Karpas-422 (cell line): ENCODE measurements at places on chromosomes 3 and 15.

GRCh38 chr15:52551762-52552161, 17.1 kb downstream of the ARPP19 start:
- H3K27me3 ChIP-seq = no peaks in the 10 kb centered on the region
- H3K4me1 ChIP-seq = peaks cover 39% of the 10 kb centered on the region
- H3K36me3 ChIP-seq = peaks cover 77% of the 10 kb centered on the region
- no peak overlapping the region for H3K27ac ChIP-seq
- DNase-seq = no peak

- 0 out of 2 replicates have a peak, but pooled peaks cover 7% of the 10 kb centered on the region for H3K36me3 ChIP-seq
- peaks cover 22% of the 10 kb centered on the region for H3K4me1 ChIP-seq
- DNase-seq = no peak
- H3K27me3 ChIP-seq = no peaks in the 10 kb centered on the region
- no peak overlapping the region for H3K4me3 ChIP-seq
These were observed 2.9 kb downstream of the SHOX2 start for GRCh38 chr3:158103081-158103886.

- H3K4me3 ChIP-seq = no peak overlapping the region
- no peaks in the 10 kb centered on the region for H3K36me3 ChIP-seq
- no peak overlapping the region for H3K27ac ChIP-seq
- DNase-seq = no peak
- no peaks in the 10 kb centered on the region for H3K4me1 ChIP-seq
These were observed 348.6 kb upstream of the GRM7 start for GRCh38 chr3:6512172-6512800.

- H3K36me3 ChIP-seq = no peaks in the 10 kb centered on the region
- no peak overlapping the region for H3K27ac ChIP-seq
- DNase-seq = no peak
These were observed 19.9 kb upstream of the NFKBIZ start for GRCh38 chr3:101829437-101829830.

- H3K4me1 ChIP-seq = no peaks in the 10 kb centered on the region
- peak; percentile 79 for DNase-seq
- H3K27ac ChIP-seq = no peak overlapping the region
- no peaks in the 10 kb centered on the region for H3K27me3 ChIP-seq
These were observed 65.7 kb upstream of the ALDH1L1 start for GRCh38 chr3:126245811-126246727.

DNA sequence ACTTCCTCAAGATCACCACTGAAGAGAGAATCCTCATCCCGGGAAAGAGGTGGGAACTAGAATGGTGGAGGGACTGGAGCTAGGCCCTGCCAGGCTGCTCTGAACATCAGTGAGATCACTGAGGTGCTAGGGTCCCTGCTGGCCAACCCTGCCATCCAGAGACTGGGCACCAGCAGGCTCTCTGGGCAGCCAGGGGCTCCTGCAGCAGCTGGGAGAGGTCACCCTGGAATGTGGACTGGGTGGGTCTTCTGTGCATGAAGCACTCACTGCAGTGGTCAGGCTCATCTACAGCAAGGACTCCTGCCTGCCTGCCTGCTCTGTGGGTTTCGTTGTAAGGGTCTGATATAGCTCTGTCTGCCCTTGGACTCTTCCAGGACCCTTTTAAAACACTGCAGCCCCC, 24.9 kb downstream of the ALS2CL start:
- no peaks in the 10 kb centered on the region for H3K36me3 ChIP-seq
- H3K4me3 ChIP-seq = no peak overlapping the region
- H3K27me3 ChIP-seq = no peaks in the 10 kb centered on the region
- no peaks in the 10 kb centered on the region for H3K4me1 ChIP-seq
- H3K27ac ChIP-seq = no peak overlapping the region

DNA sequence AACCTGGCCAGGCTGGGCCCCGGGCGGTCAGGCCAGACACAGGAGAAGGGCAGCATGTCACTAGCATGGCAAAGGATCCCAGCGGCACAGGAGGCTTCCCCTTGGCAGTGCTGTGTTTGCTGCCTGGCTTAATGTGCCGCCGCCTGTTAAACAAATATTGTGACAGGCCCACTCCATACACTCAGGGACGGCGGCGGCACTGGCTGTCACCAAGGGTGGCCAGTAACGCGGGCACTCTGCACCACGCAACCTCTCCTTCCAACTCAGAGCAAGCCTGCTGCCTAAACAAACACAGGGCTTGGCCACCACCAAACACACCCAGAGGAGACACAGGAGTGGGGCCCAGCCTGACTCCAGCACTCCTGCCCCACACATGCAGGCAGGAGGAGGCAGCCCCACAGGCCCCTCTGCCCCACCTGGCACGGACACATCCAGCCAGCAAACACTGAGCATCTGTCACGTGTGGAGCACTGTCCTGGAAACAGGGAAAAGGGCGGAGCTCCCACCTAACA, 48.0 kb downstream of the TPRA1 start:
- no peak for DNase-seq
- H3K36me3 ChIP-seq = no peaks in the 10 kb centered on the region
- no peak overlapping the region for H3K27ac ChIP-seq
- no peak overlapping the region for H3K4me3 ChIP-seq
- no peaks in the 10 kb centered on the region for H3K4me1 ChIP-seq

DNA sequence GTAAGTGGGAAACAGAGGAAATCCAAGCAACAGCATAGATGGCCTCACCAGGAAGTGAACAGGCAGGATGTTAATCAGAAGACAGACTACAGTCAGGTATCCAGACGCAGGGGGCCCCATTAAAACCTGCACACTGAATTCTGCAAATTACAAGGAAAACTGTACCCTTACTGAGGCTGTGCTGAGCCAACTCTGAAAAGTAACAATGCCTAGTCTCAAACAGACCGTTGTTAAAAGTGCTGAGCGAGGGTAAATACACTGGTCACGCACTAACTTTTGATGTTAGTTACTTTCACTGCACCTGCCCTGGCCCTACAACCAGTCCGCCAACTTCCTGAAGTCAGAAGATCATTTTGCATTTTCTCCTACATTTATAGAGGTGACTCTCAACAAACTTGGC, 1.0 kb downstream of the TAMM41 start:
- peak overlapping the region; percentile 50; the same call in 1 of the 2 replicates for H3K27ac ChIP-seq
- peaks cover 19% of the 10 kb centered on the region for H3K4me1 ChIP-seq
- no peaks in the 10 kb centered on the region for H3K27me3 ChIP-seq
- H3K36me3 ChIP-seq = peaks cover 38% of the 10 kb centered on the region
- peak overlapping the region; percentile 95 for H3K4me3 ChIP-seq

DNA sequence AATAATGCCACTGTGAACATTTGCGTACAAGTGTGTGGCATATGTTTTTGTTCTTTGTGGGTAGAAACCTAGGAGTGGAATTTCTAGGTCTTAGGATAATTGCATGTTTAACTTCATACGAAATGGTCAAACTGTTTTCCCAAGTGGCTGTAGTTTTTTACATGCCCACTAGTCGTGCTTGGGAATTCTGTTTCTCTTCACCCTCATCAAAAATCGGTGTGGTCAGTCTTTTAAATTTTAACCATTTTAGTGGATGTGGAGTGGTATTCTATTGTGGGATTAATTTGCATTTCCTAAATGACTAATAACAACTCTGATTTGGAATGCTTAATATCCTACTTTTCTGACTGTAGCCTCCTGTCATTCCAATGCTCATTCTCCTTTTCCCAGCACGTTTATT, 27.6 kb downstream of the ZFAND6 start:
- H3K27ac ChIP-seq = no peak overlapping the region
- no peak for DNase-seq
- peaks cover 8% of the 10 kb centered on the region; the same call in 1 of the 2 replicates for H3K4me1 ChIP-seq
- H3K36me3 ChIP-seq = 0 out of 2 replicates have a peak, but pooled peaks cover 4% of the 10 kb centered on the region
- no peaks in the 10 kb centered on the region for H3K27me3 ChIP-seq

- peaks cover 44% of the 10 kb centered on the region for H3K4me1 ChIP-seq
- H3K27ac ChIP-seq = peak overlapping the region; percentile 69; the same call in 1 of the 2 replicates
- no peaks in the 10 kb centered on the region for H3K27me3 ChIP-seq
- H3K36me3 ChIP-seq = peaks cover 76% of the 10 kb centered on the region
- no peak overlapping the region for H3K4me3 ChIP-seq
- no peak for DNase-seq
These were observed 22.2 kb downstream of the MRPS25 start for GRCh38 chr3:15042936-15043335.

- H3K27me3 ChIP-seq = no peaks in the 10 kb centered on the region; the same call in 1 of the 2 replicates
- no peak for DNase-seq
- H3K27ac ChIP-seq = no peak overlapping the region
These were observed 37.4 kb upstream of the MAGEF1 start for GRCh38 chr3:184749168-184749744.

- H3K27ac ChIP-seq = no peak overlapping the region
- no peaks in the 10 kb centered on the region for H3K4me1 ChIP-seq
- H3K36me3 ChIP-seq = no peaks in the 10 kb centered on the region
- DNase-seq = no peak
- no peaks in the 10 kb centered on the region for H3K27me3 ChIP-seq
- H3K4me3 ChIP-seq = no peak overlapping the region
These were observed 16.9 kb upstream of the KNG1 start for GRCh38 chr3:186700267-186700666.

- DNase-seq = no peak
- peaks cover 6% of the 10 kb centered on the region; the same call in 1 of the 2 replicates for H3K36me3 ChIP-seq
- no peak overlapping the region for H3K4me3 ChIP-seq
These were observed 70.5 kb upstream of the PPIB start for GRCh38 chr15:64233299-64233698.

DNA sequence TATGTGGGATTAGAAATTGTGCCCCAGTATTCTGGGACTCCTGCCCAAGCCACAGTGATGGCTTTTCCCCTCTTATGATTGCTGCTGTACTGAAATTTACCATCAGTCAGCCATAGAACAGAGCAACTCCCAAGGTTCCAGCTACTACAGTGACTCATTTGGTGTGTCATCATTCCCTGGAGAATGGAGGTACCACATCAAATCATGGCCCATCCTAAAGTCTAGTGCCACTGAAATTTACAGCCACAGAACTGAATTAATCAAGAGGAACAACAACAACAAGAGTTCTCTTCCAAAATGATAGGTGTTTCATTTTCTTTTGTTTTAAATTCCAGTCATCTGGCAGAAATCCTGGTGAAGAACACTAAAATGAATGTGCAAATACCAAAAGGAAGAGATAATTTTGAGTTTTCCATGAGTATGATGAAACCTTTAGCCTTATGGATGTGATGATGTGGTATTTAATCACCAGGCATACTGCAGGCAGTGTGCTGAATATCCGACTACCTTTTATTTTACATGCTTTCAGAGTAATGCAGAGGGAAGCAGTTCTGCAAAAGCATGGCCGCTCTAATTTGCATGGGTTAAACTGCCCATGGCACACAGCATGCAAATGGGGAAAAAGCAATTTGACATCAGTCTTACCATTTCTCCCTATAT, 75.6 kb upstream of the SLC2A2 start:
- H3K27ac ChIP-seq = no peak overlapping the region
- DNase-seq = no peak
- H3K4me3 ChIP-seq = no peak overlapping the region
- H3K4me1 ChIP-seq = no peaks in the 10 kb centered on the region; the same call in 1 of the 2 replicates
- H3K36me3 ChIP-seq = no peaks in the 10 kb centered on the region

DNA sequence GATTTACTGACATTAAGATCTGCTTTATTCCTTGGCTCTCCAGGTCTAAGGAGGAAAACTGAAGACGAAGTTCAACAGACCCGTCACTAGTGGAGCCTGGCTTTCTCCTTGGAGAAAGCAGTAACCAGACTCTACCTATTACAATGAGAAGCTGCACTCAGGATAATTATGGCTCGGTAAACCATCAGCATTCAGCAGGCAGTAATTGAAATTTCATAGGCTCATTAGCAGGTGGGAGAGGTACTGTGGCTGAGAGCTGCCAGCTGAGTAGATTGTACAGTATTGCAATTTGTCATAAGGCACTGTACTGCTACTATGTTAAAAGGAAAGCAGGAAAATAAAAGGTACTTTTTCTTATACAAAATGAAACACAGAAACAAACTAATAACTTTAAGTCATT, 51.2 kb downstream of the CHAC1 start:
- no peak for DNase-seq
- no peaks in the 10 kb centered on the region for H3K4me1 ChIP-seq
- no peaks in the 10 kb centered on the region for H3K27me3 ChIP-seq
- no peak overlapping the region for H3K4me3 ChIP-seq
- H3K27ac ChIP-seq = no peak overlapping the region

- peaks cover 20% of the 10 kb centered on the region for H3K4me1 ChIP-seq
- H3K4me3 ChIP-seq = no peak overlapping the region
- H3K27me3 ChIP-seq = no peaks in the 10 kb centered on the region
- peak; percentile 66 for DNase-seq
- peaks cover 4% of the 10 kb centered on the region; the same call in 1 of the 2 replicates for H3K36me3 ChIP-seq
These were observed 12.4 kb downstream of the GYG1 start for GRCh38 chr3:149003653-149004305.

- no peaks in the 10 kb centered on the region for H3K4me1 ChIP-seq
- H3K27ac ChIP-seq = no peak overlapping the region
- H3K4me3 ChIP-seq = no peak overlapping the region
- no peak for DNase-seq
These were observed 334.2 kb upstream of the SEMA6D start for GRCh38 chr15:47383102-47383501.

DNA sequence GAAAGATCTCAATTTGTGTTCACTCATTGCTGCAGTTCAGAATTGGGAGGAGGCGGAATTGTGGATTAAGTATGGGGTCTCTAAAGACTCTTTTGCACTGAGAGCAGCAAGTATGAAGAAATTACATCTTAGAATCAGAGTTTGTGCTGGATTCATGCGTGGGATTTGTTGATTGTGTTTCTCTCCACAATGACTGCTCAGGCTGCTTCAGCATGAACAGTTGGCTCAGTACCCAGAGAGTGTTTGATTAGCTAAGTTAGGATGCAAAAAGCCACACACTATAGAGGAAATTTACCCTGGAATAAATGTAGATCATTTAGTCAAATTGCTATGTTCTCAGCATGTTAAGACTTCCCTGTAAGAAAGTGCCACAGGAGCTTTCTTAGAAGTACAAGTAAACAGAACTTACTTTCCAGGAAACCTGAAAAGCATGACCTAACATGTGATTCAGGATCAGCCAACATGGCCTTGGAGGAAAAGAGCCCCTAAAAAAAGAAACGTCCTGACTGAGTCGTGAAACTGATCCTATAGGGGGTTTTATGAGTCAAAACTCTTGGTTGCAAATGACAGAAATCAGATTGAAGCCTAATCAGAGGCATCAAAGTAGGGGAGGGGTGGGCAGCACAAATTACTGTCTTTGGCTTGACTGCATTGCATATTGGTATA, 32.6 kb downstream of the HHLA2 start:
- DNase-seq = no peak
- no peaks in the 10 kb centered on the region for H3K4me1 ChIP-seq
- no peaks in the 10 kb centered on the region for H3K27me3 ChIP-seq
- no peak overlapping the region for H3K27ac ChIP-seq

DNA sequence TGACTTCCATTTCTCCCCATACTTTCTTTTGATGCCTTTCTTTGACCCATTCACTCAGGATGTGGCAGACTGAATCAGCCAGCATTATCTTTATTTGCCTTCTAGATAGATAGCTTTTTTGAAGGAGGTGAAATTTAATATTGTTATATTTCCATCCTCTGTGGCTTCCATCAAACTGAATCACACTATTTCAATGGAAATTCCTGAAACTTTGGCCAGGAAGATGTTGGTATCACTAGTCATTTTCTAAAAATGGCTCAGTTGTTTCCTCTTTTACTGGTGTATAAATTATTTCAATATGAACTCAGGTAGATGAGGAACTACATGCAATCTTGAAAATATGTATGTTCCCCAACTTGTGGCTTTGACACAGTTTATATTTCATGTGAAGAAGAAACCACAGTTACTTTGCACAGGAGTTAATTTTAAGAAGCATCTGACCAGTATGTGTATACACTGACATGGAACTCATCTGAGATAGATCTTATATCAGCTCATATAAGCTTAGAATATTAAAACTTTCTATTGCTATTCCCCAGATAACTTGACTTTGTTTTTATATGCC, 248.3 kb downstream of the CGGBP1 start:
- H3K27ac ChIP-seq = no peak overlapping the region
- H3K27me3 ChIP-seq = no peaks in the 10 kb centered on the region
- H3K36me3 ChIP-seq = no peaks in the 10 kb centered on the region
- no peaks in the 10 kb centered on the region for H3K4me1 ChIP-seq
- DNase-seq = no peak
